GM18507 (cell line): ENCODE measurements at places on chromosomes 5 and 9.

- DNase-seq: no peak
These were observed 152.5 kb downstream of the PRKACG start for GRCh38 chr9:68861436-68861835.

DNA sequence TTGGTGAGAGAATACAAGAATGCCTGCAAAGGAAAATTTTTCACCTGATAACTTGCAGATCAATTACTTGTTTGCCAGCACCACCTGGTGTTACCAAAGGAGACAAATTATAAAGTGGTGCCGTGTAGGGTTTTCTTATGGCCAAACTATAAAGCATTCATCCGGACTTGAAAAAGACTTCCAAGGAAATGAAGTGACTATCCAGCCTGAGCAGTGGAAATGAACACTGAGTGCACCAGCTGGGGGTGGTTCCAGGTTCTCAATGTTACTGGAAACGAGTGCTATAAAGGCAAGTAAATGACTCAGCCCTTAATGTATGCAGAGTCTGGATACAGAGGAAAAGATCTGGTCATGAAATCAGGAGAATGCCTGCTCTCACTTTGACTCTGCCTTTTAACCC, 113.1 kb downstream of the DNAH5 start:
- no peak for DNase-seq

GRCh38 chr9:121801579-121801978, 150.1 kb downstream of the DAB2IP start:
- DNase-seq: no peak

DNA sequence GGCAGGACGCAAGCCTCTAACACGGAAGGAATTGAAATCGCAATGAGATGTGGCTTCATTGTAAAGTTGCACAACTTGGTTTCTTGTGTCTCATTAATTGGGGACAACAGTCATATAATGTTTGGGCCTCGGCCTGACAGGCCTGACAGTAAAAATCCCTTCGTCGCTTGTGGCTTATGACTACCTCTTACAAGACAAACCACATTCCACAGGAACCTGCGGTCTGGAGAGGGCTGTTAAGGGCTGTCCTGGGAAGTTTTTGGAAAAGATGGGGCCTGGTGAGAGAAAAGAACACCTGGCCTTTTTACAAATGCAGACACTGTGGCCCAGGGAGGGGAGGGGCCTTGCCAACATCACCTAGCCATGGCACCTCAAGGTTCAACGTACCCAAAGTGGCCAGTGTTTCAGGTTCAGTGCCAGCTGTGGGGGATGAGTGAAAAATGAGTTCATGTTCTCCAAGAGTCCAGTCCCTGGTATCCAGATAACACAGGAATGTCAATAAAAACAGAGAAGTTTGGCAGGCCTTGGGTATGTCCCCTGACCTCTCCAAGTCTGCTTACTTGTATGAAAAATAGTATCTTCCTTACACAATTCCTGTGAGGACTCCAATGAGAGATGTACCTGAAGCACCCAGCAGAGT, 22.2 kb downstream of the SHB start:
- no peak for DNase-seq

GRCh38 chr5:93577854-93578812, 2.9 kb downstream of the NR2F1-AS1 start:
- no peak for DNase-seq

DNA sequence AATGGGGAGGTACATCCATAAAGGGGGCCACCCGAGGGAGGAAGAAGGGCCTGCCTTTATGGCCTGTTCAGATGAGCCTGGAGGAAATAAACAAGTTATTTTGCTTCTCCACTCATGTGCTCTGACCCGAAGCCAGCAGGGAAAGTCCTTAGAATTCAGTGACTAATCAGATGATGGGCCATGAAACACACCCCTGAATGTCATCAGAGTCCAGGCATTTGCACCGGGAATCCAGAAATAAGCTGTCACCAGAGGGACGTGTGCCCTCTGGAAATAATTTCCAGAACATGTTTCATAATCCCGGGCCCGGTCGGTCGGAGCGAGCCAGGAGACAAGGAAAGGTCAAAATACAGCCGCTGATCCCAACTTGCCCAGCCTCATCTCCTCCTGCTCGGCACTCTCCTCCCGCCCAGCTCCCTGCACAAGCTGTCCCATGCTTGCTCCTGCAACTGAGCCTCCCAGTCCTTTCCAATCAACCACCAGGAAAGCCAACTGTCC, 73.6 kb upstream of the ZNF622 start:
- DNase-seq: no peak

DNA sequence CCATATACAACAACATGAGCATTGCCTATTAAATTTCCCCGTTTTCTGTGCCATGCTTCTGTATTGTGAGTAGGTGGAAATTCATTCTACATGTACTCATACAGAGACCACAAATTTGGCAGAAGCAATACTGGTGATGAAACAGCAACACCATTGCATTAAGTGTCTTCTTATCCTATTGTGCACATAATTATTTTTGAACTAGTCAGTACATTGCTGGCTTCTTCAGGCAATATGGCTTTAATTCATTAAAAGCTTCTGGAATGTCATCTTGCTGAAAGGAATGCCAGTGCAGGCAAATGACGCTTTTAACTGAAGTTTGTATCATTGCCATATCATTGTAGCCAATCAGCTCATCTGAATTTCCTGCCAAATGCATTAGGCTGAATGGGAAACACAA, 82.6 kb downstream of the KIAA1958 start:
- no peak for DNase-seq

GRCh38 chr5:124285071-124285470, 461.4 kb downstream of the ZNF608 start:
- DNase-seq: no peak

DNA sequence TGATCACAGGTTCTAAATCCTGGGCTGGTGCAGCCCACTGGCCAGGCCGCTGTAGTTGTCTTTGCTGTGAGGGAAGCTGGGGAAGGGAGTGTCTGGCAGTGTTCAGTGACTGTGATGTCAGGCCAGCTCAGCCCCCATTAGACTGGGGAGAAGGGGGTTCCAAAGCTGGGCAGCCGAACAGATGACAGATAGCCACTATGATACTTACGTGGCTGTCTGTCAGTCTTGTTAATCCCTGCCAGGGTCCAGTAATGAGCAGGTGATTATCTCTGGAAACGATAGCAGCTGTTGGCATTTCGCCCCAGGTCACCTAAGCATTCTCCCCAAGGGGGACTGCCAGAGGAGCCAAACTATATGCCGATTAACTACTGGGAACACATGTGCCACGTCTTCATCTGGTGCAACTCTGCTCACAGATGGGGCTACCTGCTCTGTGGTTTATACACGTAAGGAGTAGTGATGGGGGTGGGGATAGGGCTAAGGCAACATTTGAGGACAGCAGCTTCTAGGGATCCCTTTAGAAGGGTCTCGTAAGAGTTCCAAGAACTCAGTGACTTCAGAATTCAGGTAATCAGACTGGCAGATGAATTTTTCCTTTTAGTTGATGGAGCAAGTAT, 396.3 kb downstream of the KDM4C start:
- no peak for DNase-seq

- DNase-seq: no peak
These were observed 43.5 kb downstream of the FOXI1 start for GRCh38 chr5:170149206-170149515.

GRCh38 chr9:89021154-89021803, 30.0 kb downstream of the S1PR3 start:
- DNase-seq: no peak

- DNase-seq: no peak
These were observed 159.9 kb downstream of the FANCC start for GRCh38 chr9:95157481-95158151.

DNA sequence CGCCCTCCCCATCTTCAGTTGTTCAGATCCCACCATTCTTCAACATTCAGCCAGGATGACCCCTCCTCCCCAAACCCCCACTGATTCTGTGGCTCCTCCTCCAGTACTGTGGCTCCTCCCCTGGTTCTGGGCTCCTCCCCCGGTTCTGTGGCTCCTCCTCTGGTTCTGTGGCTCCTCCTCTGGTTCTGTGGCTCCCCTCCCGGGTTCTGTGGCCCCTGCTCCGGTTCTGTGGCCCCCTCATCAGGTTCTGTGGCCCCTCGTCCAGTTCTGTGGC, 32.8 kb downstream of the C5orf15 start:
- no peak for DNase-seq

GRCh38 chr5:159458217-159458711, 128.0 kb upstream of the IL12B start:
- peak; percentile 23 for DNase-seq
